Ammon's horn (tissue), 1 donor: ENCODE measurements at places on chromosomes 13 and 19.

- DNase-seq = no peak
Measured at GRCh38 chr13:110403721-110404120, 96.6 kb downstream of the COL4A2 start.

GRCh38 chr13:25881136-25881926, 170.5 kb downstream of the SHISA2 start:
- no peak for DNase-seq

- DNase-seq = peak; percentile 52
Measured at GRCh38 chr19:19460761-19461265, 54.5 kb downstream of the TSSK6 start.

GRCh38 chr13:37495046-37495445, 103.5 kb downstream of the POSTN start:
- DNase-seq = no peak

DNA sequence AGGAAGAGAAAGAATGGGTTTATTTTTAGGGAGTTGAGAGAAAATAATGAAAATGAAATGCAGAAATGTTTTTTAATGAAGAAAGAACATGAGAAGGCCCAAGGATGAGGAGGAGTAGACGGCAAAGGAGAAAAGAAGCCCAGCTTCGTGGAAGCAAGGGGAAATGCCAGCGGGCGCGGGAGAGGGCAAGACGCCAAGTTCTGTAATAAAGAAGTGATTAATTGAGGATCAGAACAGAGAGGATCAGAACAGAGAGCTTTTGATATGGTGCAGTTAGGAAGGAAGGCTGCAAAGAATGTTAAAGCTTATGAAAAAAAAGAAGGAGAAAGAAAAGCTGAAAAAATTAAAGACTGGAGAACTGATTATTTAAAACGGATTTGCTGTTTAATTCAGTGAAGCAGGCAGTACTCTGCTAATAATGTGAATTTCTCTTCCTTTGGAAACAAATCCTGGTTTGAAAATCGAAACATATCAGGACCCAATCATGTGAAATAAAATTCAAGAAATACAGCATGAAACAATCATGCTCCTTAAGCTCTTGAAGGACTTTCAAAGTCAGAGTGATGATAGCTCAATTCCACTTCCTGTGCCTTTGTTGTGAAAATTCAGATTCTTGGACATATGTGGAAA, 99.3 kb upstream of the SOX1 start:
- peak; percentile 84 for DNase-seq
